Effector memory CD4-positive, alpha-beta T cell (primary cell): ENCODE measurements at places on chromosomes 12 and 14.

DNA sequence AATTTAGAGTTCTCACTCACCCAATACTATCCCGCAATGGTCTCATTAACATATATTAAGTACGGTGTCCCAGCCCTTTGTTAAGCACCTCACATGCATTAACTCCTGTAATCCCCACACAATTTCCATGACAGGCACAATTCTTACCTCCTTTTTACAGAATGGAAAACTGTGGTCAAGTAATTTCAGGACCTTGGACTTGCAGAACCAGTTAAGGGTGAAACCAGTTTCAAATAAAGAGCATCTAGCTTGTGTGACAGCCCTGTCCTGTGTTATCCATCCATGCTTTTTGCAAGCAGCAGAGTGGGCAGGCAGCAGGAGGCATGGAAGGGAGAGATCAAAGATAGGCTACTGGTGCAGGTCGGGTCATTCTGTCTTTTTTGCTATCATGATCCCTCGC is 470.8 kb downstream of the NELL2 start:
- DNase-seq = no peak

DNA sequence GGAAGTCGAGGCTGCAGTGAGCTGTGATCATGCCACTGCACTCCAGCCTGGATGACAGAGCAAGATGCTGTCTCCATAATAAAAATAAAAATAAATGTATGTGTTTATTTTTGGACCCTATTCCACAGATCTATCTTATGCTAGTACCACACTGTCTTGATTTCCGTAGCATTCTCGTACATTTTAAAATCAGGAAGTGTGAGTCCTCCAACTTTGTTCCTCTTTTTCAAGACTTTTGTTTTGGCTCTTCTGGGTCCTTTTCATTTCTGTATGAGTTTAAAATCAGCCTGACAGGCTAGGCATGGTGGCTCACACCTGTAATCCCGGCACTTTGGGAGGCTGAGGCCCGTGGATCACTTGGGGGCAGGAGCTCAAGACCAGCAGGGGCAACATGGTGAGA is 25.8 kb downstream of the DAO start:
- no peak for DNase-seq

DNA sequence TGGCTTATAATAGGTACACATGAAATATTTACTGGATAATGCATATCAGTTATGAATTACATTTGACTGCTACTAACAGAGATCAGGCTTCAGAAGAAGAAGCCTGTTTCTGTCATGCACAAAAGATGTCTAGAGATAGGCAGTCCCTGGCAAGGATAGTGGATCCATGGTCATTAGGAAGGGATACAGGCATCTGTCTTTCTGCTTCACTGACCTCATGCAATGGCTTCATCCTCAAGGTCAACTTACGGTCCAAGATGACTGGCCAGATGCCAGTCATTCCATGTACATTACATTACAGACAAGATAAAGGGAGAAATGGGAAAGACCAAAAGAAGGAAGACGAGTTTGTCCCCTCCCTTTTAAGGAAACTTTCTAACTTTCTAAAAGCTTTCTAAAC is 94.0 kb downstream of the NUAK1 start:
- DNase-seq = no peak

DNA sequence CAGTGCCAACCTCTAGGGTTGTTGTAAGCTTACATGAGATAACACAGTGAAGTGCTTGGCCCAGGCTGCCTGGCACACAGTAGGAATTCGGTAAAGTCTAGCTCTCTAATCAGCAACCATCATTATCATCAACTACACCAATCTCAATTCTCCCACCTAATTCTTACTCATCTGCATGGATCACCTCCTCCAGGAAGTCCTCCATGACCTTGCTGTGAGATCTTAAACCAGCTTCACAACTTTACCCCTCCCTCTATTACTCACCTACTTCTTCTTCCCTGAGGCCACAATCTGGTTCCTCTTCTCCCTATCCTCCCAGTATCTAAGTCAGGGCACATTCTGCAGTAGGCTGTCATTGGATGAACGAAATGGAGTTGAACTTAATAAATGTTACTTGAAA is 67.3 kb downstream of the GSC start:
- DNase-seq = no peak

DNA sequence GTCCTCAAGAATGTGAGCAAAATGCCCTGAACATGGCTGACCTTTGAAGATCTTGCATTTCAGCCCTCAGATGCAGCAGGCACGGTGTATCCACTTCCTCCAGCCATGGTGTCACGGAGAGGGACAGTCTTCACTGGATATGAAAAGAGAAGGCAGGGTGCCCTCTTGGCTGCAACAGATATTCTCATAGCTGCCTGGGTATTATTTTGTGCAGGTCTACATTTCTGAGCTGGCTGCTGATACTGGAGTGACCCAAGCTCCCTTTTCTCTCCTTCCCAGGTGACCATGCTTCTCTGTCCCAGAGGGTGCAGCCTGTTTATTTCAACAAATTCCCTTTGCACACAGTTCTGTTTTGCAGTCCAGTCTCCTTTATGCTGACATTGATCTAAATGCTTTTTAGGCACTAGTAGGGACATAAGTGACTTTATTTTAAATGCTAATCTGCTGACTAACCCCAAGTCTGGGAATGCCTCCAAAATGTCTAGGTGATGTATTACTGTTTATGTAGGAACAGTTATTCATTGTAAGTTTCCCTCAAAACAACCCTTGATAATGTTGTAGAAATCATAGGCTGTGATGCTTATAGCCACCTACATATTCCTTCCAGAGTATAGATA is 17.4 kb upstream of the PYGL start:
- DNase-seq = no peak

- DNase-seq = no peak
Observed at GRCh38 chr14:94011795-94012194, 14.3 kb upstream of the OTUB2 start.

GRCh38 chr12:13342971-13343370 is 146.4 kb downstream of the EMP1 start:
- DNase-seq = no peak
